ENCODE measurements at places on chromosomes 3 and 15.

DNA sequence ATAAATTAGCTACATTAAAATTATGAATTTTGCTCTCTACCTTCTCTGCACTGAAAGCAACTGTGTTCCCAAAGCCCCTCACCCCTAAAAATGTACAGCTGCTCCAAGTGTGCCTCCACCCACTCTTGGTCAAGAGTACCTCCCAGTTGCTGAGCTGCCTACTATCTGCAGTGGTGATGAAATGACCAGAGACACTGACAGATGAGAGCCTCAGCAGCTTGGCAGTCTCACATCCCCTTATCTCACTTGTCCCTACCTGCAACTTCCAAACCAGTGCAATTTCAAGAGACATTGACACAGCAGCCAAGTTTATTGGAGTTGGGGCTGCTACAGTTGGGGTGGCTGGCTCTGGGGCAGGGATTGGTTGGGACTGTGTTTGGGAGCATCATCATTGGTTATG is 52.2 kb upstream of the COL6A5 start:
- no peak for DNase-seq

- no peak for DNase-seq
Observed at GRCh38 chr15:27701014-27701413, 398.1 kb downstream of the OCA2 start.

- no peak for DNase-seq
Observed at GRCh38 chr3:3194861-3195260, 15.4 kb upstream of the CRBN start.

DNA sequence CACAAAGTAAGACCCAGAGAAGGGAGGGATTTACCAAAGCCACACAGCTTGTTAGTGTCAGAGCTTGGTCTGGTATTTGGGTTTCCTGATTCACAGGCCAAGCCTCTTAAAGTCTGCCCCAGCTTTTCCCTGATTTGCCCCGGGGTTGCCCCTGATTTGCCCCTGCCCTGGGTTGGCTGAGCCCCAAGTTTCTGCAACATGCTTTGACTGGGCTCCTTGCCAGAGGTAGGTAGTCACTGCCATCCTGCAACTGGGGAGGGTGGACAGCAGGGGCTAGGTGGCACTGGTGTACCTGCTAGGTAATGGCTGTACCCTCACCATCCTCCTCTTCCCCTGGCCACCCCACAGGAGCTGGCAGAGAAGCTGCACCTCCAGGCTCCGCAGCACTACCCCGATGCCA is 2.5 kb downstream of the MPI start:
- DNase-seq = no peak

- DNase-seq = no peak
Observed at GRCh38 chr15:78536134-78536533, 4.1 kb upstream of the PSMA4 start.

GRCh38 chr15:29632671-29633406 is 189.4 kb downstream of the TJP1 start:
- DNase-seq = no peak

GRCh38 chr3:102161384-102162006 is 273.3 kb upstream of the ZPLD1 start:
- no peak for DNase-seq

- no peak for DNase-seq
Observed at GRCh38 chr15:66598095-66598815, 32.5 kb upstream of the LCTL start.

- DNase-seq = no peak
Observed at GRCh38 chr15:53458736-53459135, 300.7 kb downstream of the WDR72 start.

DNA sequence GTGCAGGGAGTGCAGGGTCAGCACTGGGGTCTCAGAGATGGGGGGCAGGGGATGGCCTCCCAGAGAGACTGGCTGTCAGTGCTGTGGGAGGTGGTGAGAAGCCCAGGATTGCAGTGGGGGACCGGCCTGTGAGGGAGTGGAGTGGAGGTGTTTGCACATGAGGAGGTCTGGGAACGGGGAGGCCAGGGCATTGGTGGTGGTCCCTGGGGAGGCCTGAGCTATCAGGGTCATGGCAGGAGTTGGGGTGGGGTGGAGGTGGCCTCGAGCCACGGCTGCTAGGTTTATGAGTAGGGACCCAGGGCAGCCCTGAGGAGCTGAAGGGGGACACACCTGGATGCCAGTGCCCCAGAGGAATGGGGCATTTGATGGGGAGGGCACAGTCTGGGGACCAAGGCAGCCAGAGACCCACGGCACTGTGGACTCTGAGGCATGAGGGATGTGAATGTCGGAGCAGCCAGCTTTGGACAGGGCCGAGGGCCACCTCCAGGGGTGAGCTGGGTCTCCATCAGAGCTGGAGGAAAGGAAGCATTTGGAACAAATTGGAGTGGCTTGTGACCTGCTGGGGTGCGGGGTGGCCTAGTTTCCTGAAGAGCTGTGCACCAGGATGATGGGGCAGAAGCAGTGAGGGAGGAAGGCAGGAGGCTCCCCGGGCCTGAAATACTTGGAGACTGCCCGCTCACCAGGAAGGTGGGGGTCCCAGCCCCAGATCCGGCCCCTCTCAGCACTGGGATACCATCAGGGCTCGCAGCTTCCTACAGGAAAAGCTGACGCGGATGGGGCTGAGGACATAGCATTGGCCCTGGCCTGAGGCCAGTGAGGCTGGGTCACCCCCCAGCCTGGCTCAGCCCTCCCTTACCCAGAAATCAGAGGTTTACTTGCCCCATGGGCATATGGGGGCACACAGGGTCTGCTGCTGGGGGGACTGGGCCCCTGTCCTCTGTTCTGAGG is 9.5 kb upstream of the CSPG4 start:
- peak; percentile 40 for DNase-seq

DNA sequence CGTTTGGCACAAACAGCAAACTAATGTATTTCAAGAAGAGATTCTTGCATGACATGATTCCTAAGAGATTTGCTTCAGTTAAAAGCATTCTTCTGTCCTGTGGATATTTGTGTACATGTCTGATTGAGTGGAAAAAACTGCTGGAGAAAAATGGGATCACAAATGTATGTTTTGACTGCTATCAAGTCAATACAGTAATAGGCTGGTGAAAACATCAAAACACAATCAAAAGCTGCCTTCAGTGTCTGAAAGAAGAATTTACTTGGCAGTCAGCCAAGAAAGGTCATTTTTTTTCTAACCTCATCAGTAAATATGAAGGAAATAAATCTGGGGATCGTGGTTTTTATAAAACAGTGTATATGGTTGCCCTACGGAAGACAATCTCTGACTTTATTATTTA is 1214.8 kb downstream of the NSUN3 start:
- no peak for DNase-seq

DNA sequence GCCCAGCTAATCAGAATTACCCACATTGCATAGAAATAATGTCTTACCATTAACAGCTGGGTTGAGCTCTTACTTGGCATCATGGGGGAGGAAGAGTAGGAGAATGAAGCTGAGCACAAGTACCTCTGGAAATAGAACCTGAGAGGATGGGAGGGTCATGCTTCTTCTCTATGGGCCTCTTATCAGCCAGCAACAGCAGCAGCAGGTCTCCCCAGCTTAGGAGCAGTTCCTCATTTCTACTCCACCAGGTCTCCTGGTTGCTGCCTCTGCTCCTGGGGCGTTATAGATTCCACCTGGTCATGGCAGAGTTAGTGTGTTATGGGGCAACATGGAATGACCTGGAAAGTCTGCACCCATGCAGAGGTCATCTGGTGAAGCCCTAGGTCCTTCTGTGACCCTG is 3.4 kb downstream of the FSD2 start:
- DNase-seq = no peak

GRCh38 chr3:37921025-37921424 is 59.3 kb downstream of the CTDSPL start:
- no peak for DNase-seq

- DNase-seq = no peak
Observed at GRCh38 chr3:95971573-95971972, 842.8 kb upstream of the EPHA6 start.

GRCh38 chr15:92728266-92728665 is 72.7 kb upstream of the FAM174B start:
- no peak for DNase-seq

GRCh38 chr3:86695752-86696151 is 295.2 kb downstream of the VGLL3 start:
- DNase-seq = no peak

GRCh38 chr15:68210821-68211655 is 5.9 kb upstream of the CALML4 start:
- peak; percentile 87 for DNase-seq

DNA sequence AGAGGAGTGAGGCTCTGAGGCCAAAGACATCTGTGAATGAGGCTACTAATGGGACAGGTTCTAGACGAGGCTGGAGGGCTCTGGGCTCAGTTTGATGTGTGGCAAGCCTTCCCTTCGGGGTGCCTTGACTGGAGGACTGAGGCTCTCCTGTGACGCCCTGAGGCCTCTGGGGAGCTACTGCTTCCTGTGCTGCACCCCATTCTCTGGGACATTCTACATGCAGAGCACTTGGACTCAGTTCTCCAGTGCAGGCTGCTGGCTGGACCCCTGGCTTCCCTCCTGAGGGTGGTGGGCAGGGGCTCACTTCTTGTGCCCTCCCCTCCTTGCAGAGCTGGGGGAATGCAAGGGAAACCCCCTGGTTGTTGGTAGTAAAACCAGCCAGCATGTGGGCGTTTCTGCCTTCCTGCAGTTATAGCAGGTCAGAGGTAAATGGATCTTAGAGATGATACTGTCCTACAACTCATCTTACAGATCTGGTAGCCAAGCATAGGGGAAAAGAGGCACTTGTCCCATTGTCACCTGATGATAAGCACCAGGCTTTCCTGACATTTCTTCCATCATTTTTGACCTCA is 133.3 kb downstream of the CHDH start:
- DNase-seq = peak; percentile 18

DNA sequence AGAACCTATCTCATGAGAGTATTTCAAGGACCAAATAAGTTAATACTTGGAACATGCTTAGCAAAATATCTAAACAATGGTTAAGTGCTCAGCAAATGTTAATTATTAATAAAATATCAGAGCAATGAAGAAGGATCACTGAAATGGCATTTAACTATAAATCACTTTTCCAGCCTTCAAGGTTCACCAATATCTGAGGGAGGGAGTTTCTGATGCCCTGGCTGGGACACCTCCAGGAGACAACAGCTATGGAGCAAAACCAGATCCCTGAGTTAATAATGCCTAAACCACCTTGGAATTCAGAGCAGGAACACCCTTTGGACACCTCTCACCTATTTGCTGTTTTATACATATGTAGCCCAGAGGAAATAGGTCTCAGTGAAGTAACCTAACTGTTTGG is 6.4 kb upstream of the FAM174B start:
- no peak for DNase-seq

DNA sequence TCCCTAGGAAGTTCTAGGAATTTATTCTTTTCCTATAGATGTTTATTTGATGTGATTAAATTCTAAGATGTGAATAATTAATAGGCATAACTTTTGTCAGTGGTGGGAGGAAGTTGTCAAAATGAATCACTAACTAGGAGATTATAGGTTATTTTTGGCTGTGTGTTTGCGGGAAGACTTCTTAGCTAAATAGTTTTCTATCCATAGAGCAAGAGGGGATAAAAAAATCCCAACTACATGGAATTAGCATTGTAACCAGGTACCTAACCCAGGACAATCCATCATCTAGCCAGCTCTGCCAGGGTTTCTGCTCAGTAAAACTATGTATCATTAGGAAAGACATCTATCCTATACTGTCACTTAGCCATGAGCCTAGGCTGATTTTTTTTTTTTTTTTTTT is 23.9 kb downstream of the SLC30A4 start:
- DNase-seq = no peak

GRCh38 chr3:144273601-144274000 is 302.0 kb downstream of the DIPK2A start:
- no peak for DNase-seq

- no peak for DNase-seq
Observed at GRCh38 chr15:80095969-80096368, 36.5 kb downstream of the ZFAND6 start.

DNA sequence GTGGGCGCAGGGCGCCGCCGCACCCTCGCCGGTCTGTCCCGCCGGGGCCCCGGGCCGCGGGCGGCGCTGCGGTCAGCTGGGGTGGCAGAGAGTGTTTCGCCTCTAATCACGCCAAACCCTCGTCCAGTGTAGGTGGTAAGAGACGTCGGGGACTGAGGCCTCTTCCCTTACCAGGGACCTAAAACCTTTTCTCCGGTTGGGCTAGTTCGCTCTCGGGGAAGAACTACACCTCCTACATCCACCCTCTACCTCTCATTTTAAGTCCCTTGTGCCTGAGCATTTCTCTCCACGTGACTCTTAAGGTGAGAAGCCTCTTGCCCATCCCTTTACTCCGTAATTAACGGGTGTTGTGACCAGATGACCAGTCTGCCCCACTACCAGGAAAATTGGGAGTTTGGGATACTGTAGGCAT is 520 bp downstream of the TMEM42 start:
- no peak for DNase-seq

DNA sequence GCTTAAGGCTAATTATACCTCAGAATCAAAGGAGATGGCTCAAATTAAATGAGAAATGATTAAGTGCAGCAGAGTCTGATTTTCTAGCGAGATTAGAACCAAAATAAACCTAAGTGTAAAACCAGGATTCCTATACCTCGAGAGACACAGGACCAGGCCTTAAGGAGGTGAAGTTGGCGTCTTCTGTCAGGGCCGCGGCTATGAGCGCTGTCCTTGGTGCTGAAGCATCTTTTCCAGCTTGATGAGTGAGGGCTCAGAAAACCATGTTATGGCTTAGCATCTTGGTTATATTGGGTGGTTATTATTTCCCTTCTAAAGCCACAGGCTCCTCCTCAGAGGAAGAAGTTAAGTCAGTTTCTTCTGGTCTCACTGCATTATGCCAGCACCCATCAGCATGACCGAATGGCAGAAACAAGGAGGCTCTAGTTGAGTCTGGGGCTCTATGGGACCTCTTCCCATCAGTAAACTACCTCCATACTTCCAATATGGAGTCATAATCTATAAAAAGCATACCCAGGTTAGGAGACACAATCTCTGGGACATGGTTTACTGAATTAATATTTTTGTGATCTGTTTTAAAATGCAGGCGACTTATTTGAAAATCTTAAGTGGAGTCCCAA is 120.1 kb upstream of the NMNAT3 start:
- peak; percentile 76 for DNase-seq

DNA sequence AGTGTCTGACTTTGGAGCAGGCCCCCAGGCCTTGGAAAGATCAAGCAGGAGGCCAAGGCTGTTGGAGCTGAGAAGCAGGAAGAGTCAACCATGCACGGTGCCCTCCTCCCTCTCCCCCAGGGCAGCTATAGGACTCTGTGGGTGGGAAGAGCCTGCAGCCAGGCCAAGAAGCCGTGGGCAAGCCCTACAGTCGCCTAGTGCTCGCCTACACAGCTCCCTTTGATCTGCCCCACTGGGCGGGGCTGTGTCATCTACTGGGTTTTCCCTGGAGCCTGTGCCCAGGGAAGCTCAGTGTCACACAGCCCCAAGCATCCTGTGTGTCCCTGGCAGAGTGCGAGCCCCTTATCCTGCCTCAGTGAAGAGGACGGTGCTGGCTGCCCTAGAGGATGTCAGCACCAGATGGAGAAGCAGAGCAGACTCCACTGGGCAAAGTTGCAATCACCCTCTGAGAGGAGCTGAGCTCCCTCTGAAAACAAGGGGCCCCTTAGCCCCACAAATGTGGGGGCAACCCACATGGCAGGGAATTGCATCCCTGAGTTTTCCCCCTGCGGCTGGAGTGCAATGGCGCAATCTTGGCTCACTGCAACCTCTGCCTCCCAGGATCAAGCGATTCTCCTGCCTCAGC is 72.2 kb downstream of the KLF13 start:
- DNase-seq = no peak

GRCh38 chr3:54895613-54896012 is 32.2 kb downstream of the LRTM1 start:
- no peak for DNase-seq
